ENCODE measurements at places on chromosomes 11 and 22.

GRCh38 chr11:29293825-29294224 lies 723.0 kb downstream of the KCNA4 start:
- DNase-seq, result no peak

GRCh38 chr22:50150161-50151129 lies 20.1 kb upstream of the PANX2 start:
- DNase-seq, result no peak

GRCh38 chr22:17890245-17890671 lies 116.0 kb upstream of the BID start:
- DNase-seq, result no peak

DNA sequence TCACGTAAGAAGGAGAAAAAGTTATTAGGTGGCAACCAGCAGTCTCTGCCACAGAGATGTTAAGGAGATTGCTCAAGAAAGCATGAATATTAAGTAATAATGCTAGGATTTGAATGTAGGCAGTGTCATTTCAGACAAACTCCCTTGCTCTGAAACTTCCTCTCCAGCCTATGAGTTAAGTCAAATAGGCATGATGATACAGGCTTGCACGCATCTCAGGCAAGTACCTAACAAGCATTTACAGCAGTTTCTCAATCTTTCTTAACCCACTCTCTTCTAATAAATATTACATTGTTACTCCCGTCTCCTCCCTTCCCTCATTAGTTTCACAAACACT lies 72.7 kb downstream of the RAB38 start:
- DNase-seq, result no peak

DNA sequence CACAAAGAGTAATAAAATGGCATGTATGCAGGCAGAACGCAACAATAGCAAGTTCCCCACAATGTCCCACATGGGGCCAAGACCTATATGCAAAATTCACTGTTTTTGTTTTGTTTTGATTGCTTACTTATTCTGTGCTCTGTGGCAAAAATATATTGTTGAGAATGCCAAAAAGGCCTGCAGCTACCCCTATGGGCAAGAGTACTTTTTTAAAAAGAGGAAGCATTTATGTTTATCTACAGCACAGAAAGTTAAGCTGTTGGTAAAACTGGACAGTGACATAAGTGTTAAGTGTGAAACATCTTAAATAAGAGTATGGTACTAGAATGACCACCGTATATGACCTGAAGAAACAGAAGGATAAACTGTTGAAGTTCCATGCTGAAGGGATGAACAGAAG lies 301.9 kb upstream of the ZC3H12C start:
- no peak for DNase-seq

- no peak for DNase-seq
These were observed 92.8 kb downstream of the TEAD1 start for GRCh38 chr11:12767027-12767426.

GRCh38 chr11:113876074-113876797 lies 864 bp upstream of the USP28 start:
- no peak for DNase-seq

GRCh38 chr11:117296881-117297280 lies 5.7 kb downstream of the BACE1-AS start:
- DNase-seq, result no peak

- no peak for DNase-seq
These were observed 52.8 kb downstream of the OSBP2 start for GRCh38 chr22:30747493-30747892.

DNA sequence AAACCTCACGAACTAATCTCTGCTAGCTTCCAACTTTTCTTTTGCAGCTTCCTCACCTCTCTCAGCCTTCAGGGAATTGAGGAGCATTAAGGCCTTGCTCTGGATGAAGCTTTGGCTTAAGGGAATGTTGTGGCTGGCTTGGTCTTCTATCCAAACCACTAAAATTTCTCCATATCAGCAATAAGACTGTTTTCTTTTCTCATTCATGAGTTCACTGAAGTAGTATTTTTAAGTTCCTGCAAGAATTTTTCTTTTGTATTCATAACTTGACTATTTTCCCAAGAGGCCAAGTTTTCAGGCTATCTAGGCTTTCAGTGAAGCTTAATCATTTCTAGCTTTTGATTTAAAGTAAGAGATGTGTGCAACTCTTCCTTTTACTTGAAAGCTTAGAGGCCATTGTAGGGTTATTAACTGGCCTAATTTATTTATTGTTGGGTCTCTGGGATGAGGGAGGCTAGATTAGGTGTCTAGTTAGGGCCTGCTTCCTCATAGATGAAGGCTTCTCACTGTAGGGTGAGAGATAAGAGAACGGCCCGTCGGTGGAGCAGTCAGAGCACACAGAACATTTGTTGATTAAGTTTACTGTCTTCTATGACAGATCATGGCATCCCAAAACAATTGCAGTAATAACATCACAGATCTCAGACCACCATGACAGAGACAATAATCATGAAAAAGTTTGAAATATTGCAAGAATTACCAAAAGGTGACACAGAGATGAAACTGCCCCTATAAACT lies 33.2 kb downstream of the CSF2RB start:
- no peak for DNase-seq

DNA sequence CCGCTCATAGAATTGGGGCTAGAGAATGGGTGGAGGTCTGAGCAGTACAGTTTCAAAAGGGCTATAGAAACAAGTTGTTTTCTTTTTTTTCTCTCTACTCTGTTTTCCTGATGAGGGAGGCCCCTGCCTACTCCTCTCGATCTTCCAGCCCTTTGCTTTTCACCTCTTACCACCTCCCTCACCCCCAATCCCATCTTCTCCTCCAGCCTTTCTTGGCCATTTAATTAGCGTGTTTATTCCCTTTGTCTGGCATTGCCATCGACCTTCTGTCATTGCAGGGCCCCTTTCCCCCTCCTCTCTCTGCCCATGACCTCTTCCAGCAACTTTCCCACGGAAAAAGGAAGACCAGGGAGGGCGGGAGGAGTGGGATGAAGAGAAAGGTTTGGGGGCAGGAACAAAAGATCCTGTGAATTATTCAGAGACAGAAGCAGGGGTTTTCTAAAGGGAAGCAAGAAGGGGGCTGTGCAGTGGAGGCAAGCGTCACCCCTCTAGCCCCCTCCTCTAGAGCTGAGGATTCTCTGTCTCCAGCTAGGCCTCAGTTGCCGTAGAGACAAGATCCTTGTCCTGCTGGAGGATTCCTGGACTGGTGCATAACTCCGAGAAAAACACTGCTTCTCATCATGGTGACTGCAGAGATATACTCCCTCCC lies 12.9 kb downstream of the DTX4 start:
- no peak for DNase-seq

DNA sequence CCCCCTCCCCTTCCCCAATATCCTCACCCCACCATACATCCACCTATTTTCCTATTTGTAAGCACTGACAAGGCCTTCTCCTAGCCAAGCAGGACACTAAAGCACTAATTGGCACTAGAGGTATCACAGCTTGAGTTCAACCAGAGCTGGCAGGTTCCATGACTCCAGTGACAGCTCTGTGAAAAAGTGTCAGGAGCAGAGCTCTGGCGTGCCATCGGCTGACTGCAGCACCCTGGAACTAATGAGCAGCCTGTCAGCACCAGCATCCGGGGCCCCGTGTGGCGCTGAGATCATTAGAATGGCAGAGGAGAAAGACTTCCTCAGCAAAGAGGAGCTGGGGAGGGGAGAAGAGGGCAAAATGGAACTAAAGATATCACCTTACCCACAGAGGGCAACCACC lies 847.4 kb downstream of the NTM start:
- no peak for DNase-seq

- DNase-seq, result no peak
These were observed 2.3 kb downstream of the EFEMP2 start for GRCh38 chr11:65870307-65870658.

GRCh38 chr11:3155691-3156258 lies 9.3 kb downstream of the OSBPL5 start:
- DNase-seq, result no peak

DNA sequence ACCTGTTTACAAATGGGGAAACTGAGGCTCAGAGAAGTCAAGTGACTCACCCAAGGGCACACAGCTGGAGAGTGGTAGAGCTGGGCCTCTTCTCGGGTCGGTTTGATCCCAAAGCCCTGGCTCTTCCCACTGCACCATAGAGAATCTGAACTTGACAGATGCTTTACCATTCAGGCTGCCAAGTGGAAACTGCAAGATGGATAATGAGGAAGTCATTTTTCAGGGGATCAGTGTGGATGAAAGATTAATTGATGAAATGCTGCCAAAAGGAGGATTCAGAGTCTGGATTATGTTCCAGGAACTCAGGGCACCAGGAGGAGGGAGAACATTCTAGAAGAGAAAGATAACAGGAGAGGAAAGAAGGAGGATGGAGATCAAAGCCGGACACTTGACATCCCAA lies 185.9 kb upstream of the ZBED5 start:
- no peak for DNase-seq

- no peak for DNase-seq
These were observed 61.0 kb upstream of the GLYATL1B start for GRCh38 chr11:59025097-59025496.

DNA sequence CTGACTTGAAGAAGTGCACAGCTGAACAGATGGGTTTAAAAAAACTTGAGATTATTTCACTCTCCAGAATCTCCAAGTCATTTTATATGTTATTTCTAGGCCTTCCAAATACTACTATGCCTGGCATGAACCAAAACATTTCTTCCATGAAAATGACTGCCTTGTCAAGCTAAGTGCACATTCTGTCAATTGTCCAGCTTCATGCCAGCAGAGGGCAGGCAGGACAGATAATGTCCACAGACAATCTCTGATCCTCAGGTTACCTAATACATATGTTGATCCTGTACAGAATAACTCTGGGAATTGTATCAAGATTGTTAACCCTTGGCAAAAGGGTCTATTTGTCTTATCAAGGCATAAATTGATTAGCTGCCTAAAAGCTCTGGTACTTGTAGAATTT lies 229.5 kb downstream of the AASDHPPT start:
- no peak for DNase-seq

GRCh38 chr11:33263549-33263948 lies 6.4 kb downstream of the HIPK3 start:
- DNase-seq, result no peak

- DNase-seq, result no peak
These were observed 5.1 kb upstream of the DRG1 start for GRCh38 chr22:31394326-31394725.

DNA sequence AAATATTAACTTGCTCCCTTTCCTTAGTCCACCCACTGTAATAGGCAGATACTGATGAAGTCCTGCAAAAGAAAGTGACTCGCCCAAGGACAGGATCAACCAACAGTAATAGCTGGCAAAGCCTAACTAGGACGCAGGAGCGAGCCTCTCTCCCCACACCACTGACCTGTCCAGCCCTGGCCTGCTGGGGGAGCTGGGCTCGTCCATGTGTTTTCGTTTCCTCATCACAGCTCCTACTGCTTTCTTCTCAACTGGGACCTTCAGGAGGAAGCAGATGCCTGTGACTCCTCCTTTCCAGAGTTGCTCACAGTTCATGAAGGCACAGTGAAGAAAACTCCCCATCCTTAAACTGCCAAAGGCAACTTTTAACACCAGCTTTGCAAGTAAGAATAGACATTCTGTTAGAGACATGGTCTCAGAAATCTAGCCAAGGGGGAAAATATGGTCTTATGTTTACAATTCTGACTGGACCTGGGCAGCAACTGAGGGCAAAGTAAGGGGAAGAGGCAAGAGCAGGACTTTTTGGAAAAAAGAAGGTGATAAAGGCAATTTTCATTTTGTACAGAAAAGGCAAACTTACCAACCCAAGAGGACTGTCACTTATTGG lies 11.6 kb upstream of the GPHA2 start:
- no peak for DNase-seq

DNA sequence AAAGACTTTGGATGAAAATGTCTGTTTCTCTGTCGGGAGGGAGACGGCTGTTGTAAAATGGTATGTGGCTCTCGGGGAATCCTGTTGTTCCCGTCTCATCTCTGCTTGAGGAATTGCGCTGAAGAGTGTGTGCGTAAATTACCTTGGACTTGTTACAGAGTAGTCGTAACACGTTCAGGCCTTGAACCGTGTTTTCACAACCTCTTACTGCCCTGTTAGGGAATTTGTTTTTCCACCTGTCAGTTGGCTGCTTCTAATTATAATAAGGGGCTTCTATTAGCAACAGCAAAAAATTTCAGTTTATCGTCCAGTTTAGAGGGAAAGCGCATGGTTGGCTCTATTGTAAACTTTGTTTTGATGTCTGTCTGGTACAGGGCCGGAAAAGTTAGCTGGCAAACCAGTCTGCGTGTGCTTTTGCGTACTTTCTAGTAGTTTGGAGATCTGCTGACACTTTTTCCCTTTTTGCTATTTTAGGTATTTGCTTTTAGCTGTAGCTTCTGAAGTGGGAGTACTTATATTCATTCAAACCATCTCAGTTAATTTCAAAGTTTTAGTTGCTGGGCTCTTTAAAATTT lies 1.5 kb downstream of the HIPK3 start:
- no peak for DNase-seq

DNA sequence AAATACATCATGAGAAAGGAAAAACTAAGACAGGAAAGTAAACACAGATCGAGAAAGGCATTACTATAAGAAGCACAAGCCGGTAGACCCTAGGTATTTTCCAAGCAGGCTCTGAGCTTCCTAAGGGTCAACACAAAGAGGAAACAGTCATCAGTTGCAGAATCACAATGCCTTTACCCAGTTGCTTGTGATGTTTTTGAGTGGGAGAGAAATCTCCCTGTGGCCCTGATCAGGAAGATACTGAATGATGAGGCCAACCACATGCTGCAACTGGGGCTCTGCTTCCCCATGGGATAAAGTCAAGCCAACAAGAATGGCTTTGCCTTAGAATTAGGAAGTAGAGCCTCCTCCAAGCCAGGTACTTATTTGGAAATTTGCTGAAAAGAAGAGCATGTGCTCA lies 132.6 kb downstream of the MICAL2 start:
- no peak for DNase-seq

DNA sequence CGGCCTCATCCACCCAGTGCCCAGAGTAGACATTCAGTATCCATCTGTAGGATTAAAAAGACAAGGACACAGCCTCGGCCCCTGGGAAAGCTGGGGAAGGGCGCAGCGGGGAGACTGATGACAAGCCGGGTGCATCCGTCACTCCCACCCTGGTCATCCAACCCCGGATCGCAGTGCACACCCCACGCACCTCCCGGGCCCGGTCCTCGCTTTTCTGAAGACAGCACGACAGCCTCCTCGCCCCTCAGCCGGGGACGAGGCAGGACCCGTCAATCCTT lies 1.1 kb downstream of the FCHSD2 start:
- no peak for DNase-seq

- no peak for DNase-seq
These were observed 29.6 kb downstream of the CTSC start for GRCh38 chr11:88307749-88308425.
